ENCODE measurements at places on chromosomes 3 and 15.

GRCh38 chr15:71346464-71346863 lies 231.2 kb downstream of the THSD4 start:
- no peak for DNase-seq

GRCh38 chr15:73244333-73244732 lies 124.4 kb downstream of the HCN4 start:
- DNase-seq: no peak

DNA sequence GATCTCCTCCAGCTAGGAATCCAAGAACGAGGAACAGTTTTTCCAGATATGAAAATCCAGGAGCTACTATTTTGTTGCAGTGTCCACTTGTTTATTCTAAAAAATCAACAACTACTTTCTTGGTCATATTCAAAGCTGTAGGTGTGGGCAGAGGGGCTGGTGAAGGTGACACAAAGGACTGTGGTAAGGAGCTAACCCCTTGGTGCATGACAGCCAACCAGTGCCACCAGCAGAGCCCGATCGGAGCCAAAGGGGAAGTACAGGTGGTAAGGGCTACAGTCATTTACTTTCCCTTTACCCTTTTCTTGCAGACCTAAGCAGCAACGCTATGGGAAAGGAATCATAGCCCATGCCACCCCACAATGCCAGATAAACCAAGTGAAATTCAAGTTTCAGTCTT lies 30.7 kb downstream of the PLA1A start:
- no peak for DNase-seq

- DNase-seq: no peak
Measured at GRCh38 chr15:42111924-42112323, 17.6 kb upstream of the PLA2G4D start.

All from activated T-cell treated with anti-CD3 and anti-CD28 coated beads, Interleukin-2, amount 50 U/mL, for 1 hour (primary cell).